Femur (tissue), 1 donor: ENCODE measurements at places on chromosomes 7 and 10.
A peak's percentile ranks its signal among the peaks of the same experiment; 100 is the strongest.

GRCh38 chr10:70317272-70317942, 33.6 kb upstream of the NPFFR1 start:
- DNase-seq: no peak

DNA sequence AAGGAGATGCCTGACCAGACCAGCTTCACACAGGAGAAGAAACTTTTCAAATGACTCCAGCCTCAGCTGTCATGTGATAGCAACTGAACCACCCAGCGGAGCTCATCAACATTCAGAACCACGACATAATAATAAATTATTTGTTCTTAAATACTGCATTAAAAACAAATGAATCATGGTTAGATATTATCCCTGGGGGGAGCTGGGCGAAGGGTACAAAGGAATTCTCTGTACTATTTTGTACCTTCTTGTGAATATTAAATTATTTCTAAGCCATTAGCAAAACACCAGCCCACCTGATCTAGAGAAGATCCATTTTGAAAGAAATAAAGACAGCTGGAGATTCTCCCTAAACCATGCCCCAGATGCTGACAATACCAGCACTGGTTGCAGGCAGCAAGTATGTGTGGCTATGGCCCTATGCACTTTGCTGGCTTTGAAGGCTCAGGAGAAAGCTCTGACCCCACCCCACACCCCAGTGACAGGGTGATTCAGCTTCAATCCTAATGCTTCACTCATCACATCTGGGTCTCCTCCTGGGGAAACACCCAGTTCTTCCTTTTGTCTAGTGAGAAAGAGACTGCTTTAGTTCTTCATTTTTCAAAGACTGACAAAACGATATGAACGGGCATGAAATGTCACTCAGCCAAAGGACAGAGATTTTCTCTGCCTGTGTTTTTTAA, 45.5 kb upstream of the NKX2-3 start:
- no peak for DNase-seq

GRCh38 chr7:113561446-113561845, 357.4 kb downstream of the PPP1R3A start:
- no peak for DNase-seq

- no peak for DNase-seq
Observed at GRCh38 chr7:13880789-13881188, 108.7 kb downstream of the ETV1 start.

- DNase-seq: peak; percentile 86
Observed at GRCh38 chr10:11986593-11987216, 55.9 kb downstream of the UPF2 start.
